ENCODE measurements at places on chromosomes 11 and 22.

DNA sequence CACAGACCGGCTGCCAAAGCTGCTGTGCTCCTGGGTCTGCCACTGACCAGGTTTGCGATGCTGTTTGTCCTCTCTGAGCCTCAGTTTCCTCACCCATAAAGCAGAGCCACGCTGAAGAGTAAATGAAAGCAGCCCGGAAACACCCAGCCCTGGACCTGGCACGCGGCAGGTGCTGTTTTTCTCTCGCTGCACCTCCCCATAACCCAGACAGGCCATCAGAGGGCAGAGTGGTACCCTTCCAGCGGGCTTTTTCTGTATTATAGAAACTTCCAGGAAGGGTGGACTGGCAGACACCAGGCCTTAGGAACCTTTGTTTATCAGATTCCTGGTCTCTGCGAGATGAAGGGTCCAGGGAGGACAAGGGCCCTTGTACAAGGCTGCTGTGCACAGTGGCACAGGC, 17.9 kb upstream of the FGF19 start:
- no peak for DNase-seq

DNA sequence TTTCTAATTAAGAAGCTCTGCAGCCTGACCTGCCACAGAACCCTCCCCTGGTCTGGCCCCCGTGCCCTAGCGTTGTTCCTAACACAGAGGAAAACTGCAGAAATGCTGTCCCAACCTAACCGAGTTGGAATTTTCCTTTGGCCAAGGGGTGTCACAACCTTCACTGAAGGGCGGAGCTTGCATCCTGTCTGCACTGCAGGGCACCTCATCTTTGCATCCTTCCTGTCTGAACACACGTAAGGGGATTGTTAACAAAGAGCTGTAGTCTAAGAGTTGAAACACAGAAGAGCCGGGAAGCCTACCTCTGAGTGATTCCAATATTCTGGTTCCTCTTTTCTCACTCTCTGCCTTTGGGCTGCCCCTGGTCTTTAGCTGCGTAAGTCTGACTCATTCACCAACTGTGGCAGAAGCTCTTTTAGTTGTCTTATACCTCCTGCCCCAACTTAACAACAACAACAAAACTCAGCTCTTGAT, 1.6 kb downstream of the DIXDC1 start:
- no peak for DNase-seq

DNA sequence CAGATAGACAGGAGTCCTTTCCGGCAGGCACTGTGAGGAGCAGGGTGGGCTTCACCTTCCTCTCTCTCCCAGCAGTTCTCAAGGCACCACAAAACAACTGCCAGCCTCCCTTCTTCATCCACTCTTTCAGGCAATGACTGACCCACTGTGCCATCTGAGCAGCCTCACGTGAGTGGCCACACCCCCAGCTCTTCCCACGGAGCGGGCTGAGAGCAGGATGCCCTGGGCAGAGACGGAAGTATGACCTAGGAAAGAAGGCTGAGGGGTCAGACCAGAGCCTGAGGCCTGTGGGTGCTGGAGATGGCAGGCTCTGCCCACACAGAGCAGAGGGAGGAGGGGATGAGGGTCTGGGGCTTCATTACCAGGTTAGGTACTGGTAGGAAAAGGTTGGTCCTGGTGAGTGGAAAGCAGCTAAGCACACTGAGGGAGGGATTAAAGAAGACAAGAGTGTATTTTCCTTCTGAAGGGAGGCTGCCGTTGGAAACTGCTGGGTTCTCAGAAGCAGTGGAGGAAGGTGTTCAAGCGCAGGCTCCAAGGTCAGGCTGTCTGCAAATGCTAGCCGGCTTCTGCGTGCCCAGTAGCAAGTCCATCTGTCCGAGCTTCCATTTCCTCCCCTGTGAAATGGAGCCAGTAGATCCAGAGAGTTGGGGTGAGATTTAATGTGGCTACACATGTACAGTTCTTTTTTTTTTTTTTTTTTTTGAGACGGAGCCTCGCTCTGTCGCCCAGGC, 4.6 kb downstream of the NLRP6 start:
- no peak for DNase-seq

DNA sequence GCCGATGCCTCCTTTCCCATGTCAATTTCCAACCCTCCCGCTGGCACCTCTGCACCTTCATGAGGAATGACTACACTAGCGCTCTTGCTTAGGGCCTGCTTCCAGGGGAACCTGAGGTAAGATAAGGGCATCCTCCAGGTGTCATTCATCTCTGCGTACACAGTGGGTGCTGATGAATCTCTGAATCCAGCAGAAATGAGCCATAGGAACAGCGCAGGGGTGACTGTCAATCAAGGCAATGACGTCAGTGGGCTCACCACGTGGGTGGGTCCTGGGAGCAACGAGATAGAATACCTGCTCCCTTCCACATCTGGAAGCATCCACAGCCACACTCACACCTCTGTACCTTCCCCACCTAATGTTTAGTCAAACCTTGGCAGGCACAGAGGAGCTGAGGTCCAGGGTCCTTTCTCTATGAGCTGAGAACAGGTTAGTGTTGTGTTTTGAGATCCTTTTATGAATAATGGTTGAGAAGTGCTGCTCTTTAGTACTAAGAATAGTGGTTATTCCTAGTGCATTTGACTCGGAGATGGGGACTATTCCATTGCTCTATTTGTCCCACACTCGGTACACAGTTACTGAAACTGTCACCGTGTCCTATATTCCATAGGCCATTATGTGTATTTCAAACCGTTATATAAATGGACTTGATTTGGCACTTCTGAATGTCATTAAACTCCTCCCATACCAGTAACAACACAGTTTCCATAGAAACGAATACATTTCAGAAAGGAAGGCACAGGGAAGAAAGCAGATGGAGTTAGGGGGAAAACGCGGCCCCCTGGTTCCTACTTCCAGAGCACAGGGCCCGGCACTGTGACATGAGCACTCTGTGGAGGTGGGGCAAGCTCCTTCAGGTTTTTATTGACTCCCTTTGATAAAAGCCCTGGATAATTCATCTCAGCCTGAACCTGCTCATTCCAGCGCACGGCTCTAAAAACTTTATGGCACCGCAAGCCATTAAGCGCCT, 193.4 kb downstream of the ST3GAL4 start:
- no peak for DNase-seq

DNA sequence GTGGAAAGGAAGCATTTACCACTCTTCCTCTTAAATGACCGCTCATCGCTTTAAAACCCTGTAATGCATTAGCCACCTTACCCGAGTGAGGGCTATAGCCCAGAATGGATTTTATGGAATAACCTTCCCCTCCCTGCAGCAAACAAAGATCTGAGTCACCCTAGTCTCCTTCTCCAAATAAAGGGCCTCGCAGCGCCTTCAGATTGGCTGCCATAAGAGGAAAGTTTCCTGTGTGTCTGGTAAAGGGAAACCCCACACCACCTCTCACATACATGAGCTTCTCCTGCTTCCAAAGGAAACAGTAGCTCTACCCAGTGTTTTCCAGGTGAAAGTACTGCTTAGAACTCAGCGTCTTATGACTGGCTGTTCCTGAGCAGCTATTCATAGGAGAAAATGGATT, 47.8 kb downstream of the PPP2R1B start:
- DNase-seq: no peak

- DNase-seq: no peak
Observed at GRCh38 chr11:26704249-26704648, 17.6 kb downstream of the SLC5A12 start.

- DNase-seq: no peak
Observed at GRCh38 chr11:102784380-102784779, 4.0 kb upstream of the MMP10 start.

DNA sequence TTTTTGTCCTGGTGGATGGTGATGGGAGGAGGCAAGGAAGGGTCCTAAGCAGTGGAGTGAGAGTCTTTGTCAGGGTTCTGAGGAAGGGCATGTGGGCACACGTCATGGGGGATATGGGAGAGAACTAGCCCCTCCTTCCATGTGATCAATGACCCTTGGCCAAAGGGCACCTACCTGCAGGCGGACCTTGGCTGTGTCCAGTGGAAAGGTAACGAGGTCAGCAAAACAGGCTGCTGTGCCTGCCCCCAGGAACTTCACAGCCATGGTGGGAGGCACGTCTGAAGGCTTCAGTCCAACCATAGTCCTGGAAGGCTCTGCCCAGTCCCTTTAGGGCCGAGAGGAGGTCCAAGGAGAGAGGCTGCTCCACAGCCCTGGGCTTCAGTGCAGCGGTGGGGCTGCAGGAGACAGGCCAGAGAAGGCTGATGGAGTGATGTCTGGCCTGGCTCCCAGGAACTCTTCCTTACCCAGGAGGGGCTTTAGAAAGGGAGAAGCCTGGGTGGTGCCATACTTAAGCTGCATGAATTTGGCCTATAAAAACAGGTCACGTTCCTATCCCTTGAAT, 2.1 kb downstream of the UCP3 start:
- DNase-seq: no peak

DNA sequence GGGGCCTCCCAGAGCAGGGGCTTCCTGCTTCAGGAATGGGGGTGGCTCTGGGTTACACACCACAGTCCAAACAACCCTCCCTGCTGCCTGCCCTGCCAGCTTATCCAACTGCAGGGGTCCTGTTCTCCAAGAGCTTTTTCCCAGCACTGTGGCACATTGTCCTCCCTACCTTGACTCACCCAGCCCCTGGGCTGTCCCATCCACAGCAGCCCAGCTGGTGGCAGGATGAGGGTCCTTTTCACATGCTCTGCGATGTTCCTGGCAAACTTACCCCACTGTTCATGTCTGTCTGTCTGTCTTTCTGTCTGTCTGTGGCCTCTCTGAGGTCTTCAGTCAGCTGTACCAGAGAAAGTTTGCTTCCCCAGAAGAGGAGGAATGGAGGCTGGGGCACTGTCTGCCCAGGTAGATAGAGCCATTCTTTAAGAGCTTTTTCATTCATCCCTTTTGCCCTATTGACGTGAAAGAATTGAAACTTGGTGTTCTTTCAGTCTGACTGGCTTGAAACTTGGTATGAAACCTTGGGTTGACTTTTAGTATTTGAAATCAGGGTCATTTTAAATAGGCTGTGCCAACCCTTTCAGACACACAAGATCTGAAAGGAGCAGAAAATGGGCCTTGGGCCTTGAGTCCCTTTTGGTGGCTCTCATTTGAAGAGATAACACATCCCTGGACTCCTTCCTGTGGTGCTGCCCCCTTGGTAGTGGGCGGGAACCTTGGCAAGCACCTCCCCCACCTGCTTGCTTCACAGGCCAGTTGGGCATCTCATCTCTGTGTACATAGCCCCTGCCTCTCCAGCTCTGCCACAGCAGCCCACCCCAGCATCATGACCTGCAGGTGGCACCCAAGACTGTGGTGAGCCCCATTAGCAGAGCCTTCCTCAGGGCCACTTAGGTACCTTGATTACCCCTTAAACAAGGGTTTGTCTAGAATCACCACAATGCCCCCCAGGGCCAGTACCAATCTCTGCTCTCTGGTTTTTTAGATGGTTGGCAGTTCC, 74.6 kb upstream of the SUSD2 start:
- no peak for DNase-seq

DNA sequence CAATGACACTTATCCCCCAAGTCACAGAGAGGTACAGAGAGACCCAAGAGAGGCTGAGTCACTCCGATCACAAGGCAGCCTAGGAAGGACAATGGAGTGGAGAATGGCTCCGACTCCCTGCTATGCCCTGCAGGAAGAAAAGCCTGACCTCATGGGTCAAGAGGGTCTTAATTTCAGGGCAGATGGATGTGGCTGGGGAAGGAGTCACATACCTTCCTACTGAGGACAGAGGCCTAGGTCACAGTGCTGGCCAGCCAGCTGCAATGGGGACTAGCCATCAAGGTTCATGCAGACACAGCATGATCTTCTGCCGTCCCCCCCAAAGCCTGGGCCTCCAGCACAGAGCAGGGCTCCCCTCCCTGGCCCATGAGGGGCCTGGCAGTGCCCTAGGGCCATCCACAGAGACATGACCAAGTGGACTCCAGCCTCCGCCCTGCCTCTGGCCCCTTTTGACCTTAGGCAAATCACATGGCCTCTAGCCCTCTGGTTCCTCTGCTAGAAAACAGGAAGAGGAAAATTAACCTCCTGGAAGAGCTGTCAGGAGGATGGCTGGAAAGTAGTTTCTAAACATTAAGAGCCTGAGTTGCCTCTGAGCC, 1.8 kb downstream of the ARRB1 start:
- no peak for DNase-seq

DNA sequence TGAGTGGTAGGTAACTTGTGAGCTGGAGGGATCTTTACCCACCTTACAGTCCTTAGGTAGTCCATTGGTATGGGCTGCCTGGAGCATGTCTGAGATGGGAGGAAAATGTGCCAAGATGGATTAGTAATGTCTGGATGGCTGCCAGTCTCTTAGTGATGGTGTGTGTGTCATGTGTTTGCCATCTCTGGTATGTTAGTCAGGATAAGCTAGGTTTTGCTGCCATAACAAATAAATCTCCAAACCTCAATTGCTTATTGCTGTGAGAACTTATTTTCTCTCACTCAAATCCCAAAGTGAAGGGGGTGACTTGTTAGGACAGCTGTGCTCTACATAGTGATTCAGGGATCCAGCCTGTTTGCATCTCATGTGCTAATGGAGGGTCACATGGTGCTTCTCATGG, 40.9 kb upstream of the MYEOV start:
- DNase-seq: no peak

- DNase-seq: no peak
Observed at GRCh38 chr22:28250036-28250695, 331.1 kb upstream of the PITPNB start.

DNA sequence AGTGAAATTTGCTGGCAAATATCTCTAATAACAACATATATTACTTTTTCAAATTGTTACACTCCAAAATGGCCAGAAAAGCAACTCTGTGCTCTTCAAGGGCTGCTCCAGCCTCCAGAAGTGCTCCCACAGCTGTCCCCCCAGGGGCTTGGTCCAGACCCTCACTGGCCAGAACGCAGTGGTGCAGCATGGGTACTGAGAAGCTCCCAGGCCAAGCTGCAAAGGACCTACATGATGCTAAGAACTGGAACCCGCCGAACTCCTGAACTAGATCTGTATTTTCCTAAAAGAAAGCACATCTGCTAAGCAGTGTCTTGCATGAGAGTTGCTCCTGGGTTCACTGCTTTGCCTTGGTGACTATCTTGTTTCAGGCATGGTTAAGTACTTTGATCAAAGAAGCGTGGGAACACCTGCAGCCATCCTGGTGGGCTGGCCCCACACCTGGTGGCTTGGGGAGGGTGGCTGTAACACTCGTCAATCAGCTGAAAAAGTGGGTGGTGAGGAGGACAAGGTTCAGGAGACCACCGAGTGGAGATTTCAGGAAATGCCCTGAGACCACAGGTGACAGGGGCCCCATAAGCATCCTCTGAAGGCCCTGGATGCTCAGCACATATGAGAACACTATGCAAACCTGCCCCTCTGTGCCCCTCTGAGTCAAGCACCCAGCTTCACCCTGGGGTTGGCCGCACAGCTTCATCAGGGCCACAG, 72.7 kb upstream of the PITPNB start:
- no peak for DNase-seq

GRCh38 chr11:2443406-2443805, 908 bp downstream of the TRPM5 start:
- no peak for DNase-seq

GRCh38 chr11:64173616-64174355, 7.9 kb upstream of the MACROD1 start:
- no peak for DNase-seq

DNA sequence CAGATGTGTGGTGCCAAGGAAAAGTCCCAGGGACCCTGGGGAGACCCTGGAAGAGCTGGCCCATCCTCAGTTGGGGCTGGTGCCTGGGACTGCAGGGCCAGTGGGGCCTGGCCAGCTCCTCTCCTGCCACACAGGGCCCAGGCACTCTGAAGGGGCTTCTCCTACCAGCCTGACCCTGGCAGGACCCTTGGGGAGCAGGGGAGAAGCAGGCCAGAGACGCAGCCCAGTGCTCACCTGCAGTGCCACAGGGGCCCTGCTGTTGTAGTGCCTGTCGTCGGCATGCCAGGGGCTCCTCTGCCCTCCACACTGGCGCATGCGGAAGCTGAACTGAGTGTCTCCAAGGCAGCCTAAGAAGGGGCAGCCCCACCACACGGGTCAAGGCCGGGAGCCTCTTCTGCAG, 9.1 kb downstream of the DENND6B start:
- no peak for DNase-seq
